ENCODE measurements at places on chromosomes 5 and 9.

GRCh38 chr9:89952401-89952800 lies 347.6 kb downstream of the GADD45G start:
- no peak for DNase-seq

GRCh38 chr5:143213231-143213850 lies 190.1 kb downstream of the NR3C1 start:
- peak; percentile 24 for DNase-seq

DNA sequence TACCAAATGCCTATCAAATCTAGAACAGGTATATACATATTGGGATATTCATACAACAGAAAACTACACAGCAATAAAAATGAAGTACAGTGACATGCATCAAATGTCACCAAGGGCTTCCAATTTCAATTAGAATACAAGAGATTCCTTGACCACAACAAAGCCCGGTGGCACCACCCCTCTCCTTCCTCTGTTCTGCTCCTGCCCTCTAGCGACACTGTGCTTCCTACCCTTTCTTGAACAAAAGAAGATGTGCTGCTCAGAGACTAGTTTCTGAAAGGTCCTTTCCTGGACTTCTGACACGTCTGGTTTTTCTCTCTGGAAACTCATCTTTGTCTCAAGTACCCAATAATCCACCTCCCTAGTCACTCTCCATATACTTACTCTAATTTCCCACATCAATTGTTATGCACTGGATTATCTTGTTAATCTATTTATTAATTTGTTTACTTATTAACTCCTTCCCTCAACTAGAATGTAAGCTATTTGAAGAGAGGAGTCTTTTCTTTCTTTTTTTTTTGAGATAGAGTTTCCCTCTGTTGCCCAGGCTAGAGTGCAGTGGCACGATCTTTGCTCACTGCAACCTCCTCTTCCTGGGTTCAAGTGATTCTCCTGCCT lies 70.4 kb upstream of the CTSV start:
- DNase-seq = peak; percentile 90

- no peak for DNase-seq
These were observed 13.6 kb downstream of the TMEM268 start for GRCh38 chr9:114624677-114625076.

GRCh38 chr9:35790025-35790384 lies 1.4 kb upstream of the NPR2 start:
- DNase-seq = no peak
